Right forelimb (tissue), 1 donor: ENCODE measurements at places on chromosomes 6 and 20.

DNA sequence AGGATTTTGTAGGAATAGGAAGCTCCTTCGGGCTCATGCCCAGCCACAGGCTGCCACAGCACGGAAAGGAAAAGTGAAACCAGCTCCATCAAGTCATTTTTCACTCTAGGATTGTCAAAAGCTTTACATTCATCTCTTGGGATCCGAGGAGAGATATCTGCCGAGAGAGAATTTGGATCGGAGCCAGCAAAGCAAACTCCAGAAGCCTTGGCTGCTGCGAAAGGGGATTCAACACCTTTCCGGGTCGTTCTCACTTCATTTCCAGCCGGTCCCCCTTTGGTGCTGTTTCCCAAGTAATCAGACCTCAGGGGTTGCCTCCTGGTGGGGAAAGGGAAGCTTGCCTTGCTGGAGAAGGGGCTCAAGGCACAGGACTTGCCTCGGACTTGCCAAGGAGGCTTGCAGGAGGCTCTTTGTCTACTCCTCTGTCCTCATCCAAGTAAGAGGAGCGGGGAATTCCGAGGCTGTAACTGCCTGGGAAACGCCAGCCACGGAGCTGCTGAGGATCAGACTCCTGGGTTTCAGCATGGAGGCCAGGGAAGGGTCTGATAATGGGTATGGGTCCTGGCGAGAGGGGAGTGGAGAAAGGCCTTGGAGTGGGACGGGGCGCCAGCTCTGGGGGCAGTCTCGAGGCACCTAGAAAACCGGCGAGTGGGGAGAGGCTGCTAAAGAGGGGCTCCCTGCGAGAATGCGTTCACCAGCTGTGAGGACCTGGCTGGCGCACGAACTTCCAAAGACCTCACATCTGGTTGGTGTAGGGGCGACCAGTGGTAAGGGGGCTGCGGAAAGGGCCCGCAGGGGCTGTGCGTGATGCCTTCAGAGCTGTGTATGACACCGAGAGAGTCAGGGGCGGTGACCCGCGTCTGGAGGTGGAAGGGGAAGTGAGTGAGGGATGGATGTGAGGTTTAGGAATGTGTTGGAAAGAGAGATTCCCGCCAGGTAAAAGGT is 702 bp downstream of the ETV7 start:
- peak; percentile 66 for DNase-seq

- DNase-seq: no peak
Observed at GRCh38 chr6:111439171-111439570, 43.8 kb downstream of the REV3L start.

DNA sequence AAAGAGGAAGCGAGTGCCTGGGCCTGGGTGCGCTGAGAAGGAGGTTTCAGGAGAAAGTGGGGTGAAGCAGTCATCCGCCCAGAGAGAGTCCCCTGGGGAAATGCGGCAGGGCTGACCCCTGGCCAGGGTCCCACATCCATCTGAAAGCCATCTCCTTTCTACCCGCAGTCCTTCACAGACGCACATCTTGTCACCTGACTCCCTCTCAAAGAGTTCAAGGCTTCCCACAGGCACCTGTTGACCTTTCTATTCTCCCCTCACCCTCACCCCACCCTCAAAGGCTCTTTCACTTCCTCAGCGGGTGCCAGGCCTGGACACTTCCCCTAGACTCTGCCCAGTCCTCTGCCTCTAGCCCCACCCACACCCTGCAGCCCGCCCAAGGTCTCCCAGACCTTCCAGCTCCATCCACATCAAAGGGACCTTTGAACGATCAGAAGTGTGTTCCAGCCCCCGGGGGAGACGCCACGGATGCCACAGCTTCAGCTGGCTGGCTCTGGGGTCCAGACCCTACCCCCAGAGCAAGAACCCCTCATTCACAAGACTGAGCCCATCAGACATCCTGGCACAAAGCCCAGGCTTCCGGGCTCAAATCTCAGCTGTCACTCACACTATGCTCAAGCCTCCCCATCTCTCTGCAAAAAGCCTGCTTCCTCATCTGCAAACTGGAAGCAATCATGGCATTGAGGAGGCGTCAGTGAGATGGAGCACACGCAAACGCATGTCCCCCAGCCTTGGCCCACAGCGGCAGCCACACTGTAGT is 2.1 kb downstream of the CTSZ start:
- no peak for DNase-seq

DNA sequence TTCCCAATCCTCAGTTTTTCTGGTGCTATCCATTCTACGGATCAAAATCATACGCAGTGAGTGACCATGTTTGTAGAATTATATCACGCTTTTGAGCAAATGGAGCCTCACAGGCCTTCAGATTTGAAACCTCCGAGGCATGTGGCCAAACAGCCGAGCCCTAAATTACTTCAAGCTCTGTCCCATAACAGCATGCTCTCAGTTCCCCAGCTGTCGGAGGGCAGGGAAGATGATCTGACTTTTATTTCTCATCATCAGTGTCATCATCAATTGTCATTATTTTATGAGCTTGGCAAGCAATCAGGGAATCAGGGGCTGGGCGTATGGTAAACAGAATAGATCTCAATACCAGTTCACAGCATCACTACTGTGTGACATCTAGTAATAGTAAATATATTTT is 73.2 kb downstream of the PSMG4 start:
- no peak for DNase-seq

DNA sequence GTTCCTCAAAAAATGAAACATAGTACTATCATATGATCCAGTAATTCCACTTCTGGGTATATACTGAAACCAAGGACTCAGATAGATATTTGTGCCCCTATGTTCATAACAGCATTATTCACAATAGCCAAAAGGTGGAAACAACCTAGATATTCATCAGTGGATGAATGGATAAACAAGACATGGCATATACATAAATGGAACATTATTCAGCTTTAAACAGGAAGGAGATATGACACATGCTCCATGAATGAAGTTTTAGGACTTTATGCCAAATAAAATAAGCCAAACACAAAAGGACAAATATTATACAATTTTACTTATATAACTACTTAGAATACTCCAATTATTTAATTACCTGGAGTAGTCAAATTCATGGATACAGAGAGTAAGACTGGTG is 16.4 kb downstream of the PLCB1 start:
- DNase-seq: no peak

GRCh38 chr6:169409742-169410312 is 156.2 kb upstream of the THBS2 start:
- peak; percentile 26 for DNase-seq

DNA sequence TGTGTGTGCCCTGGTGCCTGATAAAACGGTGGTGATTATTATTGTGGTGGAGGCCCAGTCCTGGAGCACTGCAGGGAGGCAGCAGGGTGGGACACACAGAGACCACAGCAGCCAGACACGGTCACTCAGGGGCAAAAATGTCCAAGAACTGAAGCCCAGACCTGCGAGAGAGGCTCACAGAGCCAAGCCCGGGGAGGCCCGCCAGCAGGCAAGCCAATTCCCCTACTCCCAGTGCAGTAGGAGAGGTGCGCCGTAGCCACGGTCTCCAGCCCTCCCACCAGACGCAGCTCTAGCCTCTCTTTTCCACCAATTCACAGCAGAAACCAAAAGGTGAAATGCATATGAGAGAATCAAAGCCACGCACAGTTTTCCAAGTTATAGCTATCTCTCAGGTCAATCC is 179.4 kb upstream of the TAB2 start:
- no peak for DNase-seq

DNA sequence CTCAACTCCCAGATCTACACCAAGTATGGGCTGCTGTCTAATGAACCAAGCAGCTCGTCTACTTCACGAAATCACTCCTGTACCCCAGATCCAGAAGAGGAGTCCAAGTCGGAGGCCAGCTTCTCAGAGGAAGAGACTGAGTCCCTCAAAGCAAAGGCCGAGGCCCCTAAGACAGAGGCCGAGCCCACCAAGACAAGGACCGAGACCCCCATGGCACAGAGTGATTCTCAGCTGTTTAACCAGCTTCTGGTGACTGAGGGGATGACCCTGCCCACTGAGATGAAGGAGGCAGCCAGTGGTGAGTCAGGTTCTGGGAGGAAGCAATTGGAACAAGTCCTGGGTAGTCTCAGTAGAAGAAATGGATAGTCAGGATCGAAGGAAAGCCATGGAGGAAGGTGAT is 5.8 kb downstream of the CUL9 start:
- DNase-seq: no peak

GRCh38 chr6:155778336-155778735 is 322.7 kb upstream of the NOX3 start:
- DNase-seq: no peak

GRCh38 chr20:2026004-2026403 is 32.1 kb upstream of the PDYN start:
- DNase-seq: no peak
